Femur (tissue), 1 donor: ENCODE measurements at places on chromosomes 6 and 20.

DNA sequence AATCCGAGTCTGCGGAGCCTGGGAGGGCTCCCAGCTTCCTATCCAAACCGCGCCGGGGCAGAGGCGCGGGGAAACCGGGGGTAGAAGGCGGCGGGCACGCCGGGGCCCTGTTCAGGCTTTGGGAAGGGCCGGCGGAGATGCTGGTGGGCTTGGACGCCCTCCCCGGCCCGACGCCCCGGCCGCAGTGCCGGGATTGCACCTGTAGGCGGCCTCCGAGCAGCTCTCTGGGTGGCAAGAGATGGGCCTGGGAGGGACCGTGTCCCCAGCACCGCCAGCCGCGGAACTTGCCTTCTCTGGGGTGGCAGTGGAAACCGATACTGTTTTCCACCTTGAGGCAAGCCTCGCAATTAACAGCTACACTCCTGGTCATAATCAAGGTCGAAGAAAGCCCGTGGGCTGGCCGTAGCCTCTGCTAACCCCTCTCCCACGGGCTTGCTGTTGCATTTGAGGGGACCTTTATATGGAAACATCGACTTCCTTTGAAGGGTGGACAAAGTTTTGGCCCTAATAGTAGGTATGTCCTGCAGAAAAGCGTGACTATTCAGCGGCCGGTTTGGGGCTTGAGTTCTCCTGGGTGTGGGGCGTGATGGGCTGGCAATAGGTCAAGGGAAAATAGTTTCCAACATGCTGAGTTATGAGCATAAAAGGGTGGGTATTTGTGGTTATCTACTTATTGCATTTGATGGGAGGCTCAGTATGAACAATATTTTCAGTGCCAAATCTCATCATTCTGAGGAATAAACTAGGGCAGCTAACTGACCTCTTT is 1.1 kb upstream of the JAG1 start:
- DNase-seq: peak; percentile 88

- no peak for DNase-seq
Measured at GRCh38 chr6:161463071-161463470, 189.2 kb upstream of the AGPAT4 start.

- DNase-seq: no peak
Measured at GRCh38 chr6:110190726-110191125, 10.5 kb downstream of the CDC40 start.

DNA sequence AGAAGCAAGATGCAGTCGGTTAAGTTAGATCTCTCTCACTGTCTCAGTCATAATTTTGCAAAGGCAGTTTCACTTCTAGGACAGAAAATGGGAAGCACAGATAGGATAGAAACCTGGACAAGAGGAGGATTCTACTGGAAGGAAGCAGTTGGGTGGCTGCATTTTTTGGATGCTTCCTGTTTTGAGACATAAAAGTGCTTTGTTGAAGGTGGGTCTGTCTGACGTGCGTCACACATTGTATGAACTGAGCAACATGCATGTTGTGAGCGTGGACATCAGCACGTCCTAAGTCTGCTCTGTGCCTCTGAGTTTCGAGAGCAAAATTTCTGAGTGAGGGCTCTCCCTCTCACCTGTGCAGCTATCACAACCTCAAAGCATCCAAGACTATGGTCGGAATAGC is 68.7 kb upstream of the SNX9 start:
- no peak for DNase-seq

DNA sequence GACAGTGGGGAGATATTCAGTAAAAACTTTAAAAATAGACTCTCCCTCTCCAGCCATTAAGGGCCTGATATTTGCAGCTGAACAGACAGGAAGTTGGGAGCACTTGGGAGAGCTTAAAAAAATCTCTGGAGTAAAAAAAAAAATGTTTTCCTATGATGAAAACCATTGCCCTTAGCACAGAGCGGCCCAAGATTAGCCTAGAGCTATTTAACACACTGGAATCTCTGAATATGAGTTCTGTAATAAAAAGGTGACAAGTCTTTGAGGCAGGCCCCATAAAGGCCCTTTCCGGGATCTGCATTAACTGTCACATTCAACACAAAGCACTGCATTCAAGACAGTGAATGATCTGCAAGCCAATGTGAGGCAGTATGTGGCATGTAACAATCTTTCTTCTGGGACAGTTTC is 393.7 kb downstream of the ZFAND3 start:
- DNase-seq: no peak

DNA sequence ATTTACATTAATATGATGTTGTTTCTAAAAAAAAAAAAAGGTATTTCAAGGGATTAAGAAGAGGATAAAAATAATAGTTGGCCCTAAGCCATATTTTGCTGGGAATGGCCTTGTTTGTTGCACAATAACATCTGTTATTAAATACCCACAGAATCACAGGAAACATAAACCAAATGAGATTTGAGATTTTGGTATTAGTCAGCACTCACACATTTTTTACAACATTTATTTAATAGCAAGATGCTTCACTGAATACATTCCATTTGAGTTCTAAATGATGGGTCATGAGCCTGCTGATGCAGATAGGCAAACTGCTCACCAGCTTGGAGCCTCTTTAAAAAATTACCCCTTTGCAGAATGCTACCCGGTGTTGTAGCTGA is 92.9 kb upstream of the ENPP5 start:
- DNase-seq: no peak

- no peak for DNase-seq
Measured at GRCh38 chr6:151018046-151018445, 152.5 kb downstream of the MTHFD1L start.

DNA sequence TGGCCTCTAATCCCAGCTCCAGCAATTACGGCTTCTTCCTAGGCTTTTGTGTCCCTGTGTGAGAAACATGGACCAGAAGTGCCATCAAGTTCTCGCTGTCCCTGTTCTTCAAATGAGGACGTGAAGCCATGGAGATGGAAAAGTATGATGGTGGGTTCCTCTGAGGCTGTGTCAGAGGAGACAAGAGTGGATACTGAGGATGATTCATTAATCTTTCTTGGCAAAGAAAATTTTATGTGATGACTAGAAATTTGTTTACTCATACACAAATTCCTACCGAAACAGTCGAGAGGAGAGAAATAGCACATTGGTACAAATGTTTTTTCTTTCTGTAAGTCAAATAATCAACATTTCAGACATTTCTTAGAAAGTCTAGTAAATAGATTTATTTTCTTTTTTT is 35.0 kb upstream of the PNRC1 start:
- no peak for DNase-seq

GRCh38 chr20:36214684-36215256 is 21.5 kb upstream of the AAR2 start:
- DNase-seq: no peak

- no peak for DNase-seq
Measured at GRCh38 chr20:36878941-36879340, 3.0 kb downstream of the TLDC2 start.

DNA sequence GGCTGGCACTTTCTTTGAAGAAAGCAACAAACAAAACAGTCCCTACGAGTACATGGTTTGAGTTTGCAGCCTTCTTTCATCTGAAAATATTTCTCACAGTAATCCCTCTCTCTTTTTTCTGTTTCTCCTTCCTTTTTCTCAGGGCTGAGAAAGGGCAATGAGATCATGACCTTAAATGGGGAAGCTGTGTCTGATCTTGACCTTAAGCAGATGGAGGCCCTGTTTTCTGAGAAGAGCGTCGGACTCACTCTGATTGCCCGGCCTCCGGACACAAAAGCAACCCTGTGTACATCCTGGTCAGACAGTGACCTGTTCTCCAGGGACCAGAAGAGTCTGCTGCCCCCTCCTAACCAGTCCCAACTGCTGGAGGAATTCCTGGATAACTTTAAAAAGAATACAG is 80.7 kb upstream of the CLDN20 start:
- DNase-seq: no peak

DNA sequence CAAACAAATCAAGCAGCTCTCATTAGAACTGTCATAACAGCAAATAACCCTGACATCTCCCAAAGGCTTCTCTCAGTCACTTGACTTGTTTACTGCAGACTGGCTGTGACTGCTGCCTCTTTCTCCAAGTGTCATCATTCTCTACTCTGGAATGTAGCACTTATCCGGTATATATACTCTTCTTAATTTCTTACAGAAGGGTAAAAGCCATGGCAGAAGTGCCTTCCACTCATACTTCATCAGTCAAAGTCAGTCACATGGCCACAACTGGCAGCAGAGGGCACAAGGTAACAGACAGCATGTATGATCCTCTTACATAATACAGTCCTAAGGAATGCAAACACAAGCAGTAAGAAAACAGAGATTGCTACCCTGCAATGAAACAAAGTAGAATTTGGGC is 9.3 kb downstream of the NAPB start:
- DNase-seq: no peak

- DNase-seq: no peak
Measured at GRCh38 chr6:40356242-40356910, 230.8 kb downstream of the LRFN2 start.

DNA sequence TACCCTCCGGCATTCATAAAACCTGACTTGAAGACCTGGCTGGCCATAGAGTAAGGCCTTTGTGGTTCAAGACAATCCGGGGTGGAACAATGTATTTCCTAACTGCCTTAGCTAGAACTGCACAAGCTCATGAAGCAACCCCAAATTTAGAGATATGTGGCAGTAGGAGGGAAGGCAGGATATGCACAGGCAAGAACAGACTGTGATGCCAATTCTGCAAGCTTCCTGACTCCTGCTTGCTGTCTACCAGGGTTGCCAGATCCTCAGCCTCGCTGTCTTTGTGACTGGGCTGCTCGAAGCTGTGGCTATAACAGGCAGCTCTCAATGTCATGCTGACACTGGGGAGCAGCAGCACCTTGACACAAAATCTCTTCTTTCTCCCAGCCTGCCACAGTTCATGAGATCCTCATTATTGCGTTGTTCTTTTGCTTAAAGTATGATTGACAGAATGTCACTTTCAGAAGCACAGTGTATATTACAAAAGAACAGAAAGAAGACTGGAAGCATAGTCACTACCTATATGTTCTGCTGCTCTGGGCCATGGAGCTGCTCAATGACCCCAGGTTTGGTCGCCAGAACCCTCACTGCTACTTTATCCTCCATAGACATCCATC is 18.3 kb upstream of the SHLD1 start:
- no peak for DNase-seq

DNA sequence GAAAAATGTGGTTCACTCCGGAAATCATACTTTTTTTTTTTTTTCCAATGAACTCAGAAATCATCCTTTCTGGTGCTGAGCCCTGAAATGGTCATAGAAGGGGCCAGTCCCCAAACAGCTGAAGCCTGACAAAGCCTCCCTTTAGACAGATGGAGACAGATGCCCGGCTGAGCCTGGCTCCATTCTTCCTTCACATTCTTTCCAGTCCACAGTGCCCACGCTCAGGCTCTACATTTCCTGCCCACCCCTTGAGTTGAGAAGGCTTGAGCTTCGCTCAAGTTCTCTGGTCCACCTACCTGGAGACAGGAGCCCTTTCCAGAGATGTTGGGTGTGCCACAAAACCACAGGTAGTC is 41.2 kb downstream of the KCNK5 start:
- no peak for DNase-seq

- DNase-seq: no peak
Measured at GRCh38 chr6:45027126-45027525, 301.0 kb upstream of the RUNX2 start.

DNA sequence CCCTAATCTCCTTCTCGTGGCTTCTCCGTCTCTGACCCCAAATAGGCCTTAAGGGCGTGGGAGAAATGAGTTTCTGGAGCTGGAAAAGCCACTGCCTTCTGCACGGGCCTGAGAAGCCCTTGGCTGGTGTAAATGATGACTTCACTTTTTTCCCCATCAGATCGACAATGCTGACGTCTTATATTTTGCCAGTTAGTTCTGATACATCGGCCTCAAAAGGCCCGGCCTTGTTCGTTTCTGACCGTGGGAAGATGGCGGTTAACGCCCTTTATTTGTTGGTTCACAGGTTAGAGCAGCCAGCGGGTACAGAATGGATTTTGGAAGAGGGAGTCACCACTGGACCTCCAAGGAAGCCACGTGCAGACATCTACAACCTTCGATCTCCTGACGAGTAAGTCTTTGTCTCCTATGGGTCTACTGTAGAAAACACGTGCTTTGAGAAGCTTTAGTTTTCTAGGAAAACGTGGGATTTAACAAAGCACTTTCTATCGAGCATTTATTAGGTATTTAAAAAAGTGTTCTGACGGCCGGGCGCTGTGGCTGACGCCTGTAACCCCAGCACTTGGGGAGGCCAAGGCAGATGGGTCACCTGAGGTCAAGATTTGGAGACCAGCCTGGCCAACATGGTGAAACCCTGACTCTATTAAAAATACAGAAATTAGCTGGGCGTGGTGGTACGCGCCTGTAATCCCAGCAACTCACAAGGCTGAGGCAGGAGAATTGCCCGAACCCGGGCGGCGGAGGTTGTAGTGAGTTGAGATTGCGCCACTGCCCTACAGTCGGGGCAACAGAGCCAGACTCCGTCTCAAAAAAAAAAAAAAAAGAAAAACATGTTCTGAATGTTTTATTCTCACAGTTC is 1.2 kb upstream of the ZNFX1 start:
- DNase-seq: peak; percentile 42

GRCh38 chr6:42366999-42367352 is 84.8 kb downstream of the TRERF1 start:
- DNase-seq: no peak

DNA sequence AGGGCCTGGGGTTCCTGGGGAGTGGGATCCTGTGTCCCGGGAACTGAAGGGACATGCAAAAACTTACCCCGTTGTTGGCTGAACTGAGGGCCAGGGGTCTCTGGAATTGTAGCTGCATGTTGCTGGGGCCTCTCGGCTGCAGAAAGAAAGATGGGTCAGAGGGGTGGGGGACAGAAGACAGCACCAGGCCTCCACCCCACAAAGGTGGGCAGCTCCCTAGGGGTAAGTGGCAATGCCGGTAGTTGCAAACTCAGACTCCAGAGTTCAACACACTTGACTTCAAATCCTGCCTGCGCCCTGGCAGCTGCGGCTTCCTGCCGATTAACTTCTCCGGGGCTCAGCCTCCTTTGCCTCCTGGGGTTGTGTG is 4.8 kb downstream of the ZBP1 start:
- DNase-seq: no peak

DNA sequence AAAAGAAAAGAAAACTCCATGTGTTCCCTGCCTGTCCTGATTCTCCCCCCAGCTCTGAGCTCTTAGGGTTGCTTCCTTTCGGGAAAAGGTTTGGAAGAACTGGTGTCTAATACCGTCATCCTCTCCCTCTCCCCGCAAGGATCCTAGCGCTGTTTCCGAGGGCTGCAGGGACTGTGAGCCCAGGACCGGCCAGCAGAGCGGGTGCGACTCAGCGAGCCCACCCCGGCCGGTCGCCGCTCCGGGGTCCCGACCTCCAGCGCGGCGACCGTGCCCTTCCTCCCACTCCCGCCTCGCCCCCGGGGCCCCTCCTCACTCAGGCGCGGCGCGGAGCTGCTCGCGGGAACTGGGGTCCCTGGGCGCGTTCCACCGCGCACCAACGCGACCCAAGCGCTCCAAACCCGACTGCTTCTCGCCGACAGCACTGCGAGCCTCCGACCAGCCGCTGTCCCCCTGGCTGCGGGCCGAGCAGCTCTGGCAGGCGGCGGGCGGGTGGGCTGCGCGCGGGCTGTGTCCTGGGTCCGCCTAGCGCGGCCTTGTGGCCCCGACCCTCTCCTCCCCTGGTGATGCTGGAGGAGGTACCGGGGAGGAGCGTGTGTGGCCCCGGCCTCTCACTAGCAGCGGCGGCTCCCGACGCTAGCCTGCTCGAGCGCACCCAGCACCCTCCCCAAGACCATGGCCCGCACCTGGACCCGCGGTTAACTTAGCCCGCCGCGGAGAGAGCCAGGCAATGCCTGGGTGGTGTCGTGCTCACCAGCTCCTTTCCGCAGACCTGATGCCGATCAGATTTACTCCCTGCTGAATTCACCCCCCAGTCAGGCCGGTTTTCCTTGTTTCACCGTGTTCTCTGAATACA is at the start of gene PLA2G7:
Gene PLA2G7, minus strand, starts transcription at position 509 of the 853 bp plus-strand sequence. CDS start 12,484 bp downstream, outside the sequence.
- DNase-seq: peak; percentile 40
